ENCODE measurements at places on chromosomes 1 and 21.

DNA sequence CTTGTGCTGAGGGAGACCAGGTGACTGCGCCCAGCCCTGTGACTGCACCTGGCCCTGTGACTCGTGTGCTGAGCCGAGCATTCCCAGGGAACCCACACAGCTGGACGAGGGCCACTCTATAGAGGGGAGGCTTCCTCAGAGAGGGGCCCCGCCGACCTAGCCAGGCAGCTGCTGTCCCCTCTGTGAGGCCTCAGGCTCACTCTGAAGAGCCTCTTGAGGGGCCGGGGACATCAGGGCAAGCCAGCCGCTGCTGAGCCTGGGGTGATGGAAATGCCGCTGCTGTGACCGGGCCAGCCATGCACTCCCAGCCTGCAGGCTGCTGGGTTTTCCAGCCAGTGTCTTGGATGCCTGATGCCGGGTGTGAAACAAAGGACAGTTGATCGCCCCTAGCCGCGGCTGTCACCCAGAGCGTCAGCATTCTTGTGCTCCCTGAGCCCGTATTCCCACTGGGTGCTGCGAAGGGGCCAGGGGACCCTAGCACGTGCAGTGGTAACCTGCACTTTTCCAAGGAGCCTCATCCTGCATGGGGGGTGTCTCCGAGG lies 17.5 kb downstream of the PFKL start:
- no peak for DNase-seq

GRCh38 chr1:205354259-205355074 lies 2.3 kb downstream of the KLHDC8A start:
- peak; percentile 27 for DNase-seq

- no peak for DNase-seq
Observed at GRCh38 chr1:1237874-1238701, 6.1 kb downstream of the B3GALT6 start.

- no peak for DNase-seq
Observed at GRCh38 chr1:239538239-239538988, 152.0 kb downstream of the CHRM3 start.

DNA sequence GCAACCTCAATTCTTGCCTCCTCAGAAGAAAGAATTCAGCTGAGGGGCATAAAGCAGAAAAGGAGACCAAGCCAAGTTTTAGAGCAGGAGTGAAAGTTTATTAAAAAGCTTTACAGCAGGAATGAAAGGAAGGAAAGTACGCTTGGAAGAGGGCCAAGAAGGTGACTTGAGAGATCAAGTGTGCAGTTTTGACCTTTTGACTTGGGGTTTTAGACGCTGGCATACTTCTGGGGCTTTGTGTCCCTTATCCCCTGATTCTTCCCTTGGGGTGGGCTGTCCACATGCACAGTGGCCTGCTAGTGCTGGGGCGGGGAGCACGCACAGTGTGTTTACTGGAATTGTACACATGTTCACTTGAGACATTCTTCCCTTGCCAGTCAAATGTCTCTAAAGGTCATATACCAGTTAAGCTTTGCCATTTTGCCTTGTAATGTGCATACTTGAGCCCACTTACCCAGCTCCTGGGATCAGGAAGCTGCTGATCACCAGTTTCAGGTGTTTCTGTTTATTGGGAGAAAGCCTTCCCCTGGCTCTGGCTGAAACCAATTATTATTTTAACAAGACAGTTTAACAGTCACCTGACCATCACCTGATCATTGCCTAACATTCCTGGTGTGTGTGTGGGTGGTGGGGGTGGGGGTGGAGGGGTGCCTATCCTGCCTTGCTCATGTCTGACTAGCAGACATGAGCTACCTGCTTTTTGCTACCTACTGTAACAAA lies 36.2 kb downstream of the UTP25 start:
- no peak for DNase-seq

- DNase-seq = no peak
Observed at GRCh38 chr1:167126317-167126716, 32.4 kb downstream of the STYXL2 start.

DNA sequence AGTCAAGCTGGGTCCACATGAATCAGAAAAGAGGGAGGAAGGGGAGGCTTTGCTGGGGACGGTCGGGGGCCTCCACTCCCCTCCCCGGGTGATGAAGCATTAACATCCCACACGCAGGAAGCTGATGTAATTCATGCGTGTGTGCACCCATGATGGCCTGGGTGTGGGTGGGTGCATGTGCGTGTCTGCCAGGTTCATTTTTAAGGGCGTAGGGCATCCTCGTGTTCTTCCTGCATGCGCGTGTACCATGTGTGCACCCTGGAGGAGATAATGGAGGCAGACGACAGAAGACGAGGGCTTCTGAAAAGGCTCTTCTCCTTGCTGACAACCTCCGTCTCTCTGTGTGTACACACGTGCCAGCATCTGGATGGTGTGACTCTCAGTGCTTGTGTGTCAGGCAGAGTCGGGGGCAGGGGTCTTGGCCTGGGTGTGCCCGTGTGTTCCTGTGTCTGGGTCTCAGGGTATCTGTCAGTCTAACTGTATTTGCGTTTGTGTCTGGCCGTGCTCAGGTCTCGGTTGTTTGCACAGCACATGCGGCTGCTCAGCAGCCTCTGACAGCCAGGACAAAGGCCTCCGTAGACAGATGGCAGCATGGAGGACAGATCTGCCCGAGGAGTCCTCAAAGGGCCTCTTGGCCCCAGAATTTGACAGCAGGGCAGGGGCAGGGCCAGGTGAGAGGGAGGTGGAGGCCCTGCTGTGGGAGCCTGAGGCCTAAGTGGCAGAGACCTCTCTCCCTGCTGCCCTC lies 2.4 kb downstream of the RAP1GAP start:
- DNase-seq = no peak

DNA sequence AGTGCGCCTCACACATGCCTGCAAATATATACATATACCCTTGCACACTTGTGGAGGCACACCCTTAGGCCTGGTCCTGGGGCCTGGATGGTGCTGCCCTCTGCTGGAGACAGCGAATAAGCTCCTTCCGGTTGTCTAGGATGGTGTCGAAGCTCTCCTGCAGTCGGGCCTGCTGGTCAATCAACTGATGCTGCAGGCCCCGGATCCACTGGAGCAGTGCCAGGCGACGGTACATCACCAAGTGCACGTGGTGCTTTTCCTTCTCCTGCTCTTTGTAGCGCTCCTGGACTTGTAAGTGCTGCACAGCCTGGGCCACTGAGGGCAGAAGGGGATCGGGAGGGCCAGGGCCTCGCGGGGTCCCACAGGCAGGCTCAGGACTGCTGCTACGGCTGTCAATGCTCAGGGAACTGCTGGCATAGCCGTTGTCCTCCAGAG lies 3.1 kb downstream of the C1orf216 start:
- DNase-seq = peak; percentile 56

GRCh38 chr1:45654540-45655280 lies 30.9 kb upstream of the CCDC17 start:
- no peak for DNase-seq

DNA sequence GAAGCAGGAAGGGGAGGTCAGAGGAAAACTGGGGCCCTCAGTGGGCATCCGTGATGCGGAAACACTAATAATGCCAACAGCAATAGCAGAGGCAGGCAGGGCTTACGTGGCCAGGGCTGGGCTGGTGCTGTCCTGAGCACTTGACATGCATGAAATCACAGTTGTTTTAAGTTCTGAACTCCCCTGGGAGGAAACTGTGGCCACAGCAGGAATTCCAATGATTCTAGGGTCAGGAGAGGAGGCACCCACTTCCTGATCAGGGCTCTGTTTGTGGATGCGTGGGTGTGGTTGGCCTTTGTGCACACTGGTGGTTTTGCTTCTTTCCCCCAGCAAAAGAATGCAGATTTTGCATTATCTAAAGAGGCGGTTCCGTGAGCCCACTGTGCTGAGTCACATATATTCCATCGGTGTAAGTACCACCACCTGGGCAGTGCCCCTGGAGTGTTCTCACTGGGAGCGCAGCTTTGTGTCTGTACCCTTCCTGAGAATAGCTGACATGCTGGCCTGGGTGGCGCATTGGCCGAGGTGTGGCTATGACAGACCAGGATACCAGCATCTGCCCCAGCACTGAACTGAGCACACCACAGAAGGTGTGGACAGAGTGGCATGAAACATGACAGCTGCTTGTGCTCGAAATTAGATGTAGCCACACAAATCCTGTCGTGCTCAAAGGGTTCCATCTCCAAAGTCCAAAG lies 71.0 kb downstream of the PDE9A start:
- DNase-seq = no peak

DNA sequence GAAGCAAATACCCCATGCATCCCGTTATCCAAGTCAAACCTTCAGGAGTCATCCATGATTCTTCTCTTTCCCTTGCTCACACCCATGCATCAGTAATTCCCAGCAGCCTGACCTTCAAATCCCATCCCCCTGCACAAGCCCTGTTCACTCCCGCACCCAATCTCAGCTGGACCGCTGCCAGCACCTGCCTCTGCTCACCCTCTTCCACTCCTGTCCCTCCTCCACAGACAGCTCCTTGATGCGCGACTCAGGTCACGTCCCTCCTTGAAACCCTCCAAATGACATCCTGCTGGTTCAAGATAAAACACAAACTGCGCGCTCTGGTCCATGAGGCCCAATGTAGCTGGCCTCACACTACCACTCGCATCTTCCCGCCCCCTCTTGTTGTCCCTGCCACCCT lies 43.4 kb upstream of the MPZL1 start:
- no peak for DNase-seq

DNA sequence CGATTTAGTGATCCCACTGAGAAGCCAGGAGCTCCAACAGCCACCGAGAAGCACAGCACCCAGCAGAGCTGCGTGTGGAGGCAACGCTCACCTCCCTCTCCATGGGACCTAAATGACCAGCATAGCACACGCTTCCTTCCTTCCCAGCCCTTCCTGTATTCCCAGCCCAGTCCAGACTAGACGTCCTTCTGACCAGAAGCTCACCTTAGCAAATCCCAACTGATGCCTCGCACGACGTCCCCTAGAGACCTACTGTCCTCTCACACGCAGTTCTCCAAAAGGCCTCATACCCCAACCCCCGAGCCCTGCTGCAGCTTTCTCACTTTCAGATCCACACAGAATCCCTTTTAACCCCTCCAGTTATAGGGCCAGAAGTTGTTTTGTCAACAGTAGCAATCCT lies 132.4 kb downstream of the SLC45A1 start:
- no peak for DNase-seq
